ENCODE measurements at places on chromosomes 2 and 18.

GRCh38 chr2:172655091-172655837 is 80.4 kb upstream of the RAPGEF4 start:
- DNase-seq, result no peak

DNA sequence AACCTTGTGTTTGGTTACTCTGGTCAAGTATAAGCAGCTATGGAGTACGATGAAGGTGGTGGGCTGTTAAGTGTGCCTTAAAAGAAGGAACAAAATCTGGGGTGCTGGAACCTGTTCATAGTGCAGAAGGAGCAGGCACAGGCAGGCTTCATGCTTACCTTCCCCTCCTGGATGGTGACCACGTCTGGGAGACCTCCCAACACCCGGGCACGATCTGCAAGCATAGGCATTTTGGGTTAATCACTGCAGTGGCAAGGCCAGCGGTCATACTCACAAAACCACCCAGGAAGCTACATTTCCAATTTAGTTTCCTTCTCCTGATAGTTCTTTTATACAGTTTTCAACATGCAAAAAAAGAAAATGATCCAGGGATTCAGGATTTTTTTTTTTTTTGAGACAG is 58.7 kb upstream of the LPIN2 start:
- no peak for DNase-seq

GRCh38 chr2:126781806-126782205 is 116.9 kb upstream of the TEX51 start:
- DNase-seq, result no peak

GRCh38 chr18:46260016-46260878 is 156.1 kb downstream of the HAUS1 start:
- no peak for DNase-seq

DNA sequence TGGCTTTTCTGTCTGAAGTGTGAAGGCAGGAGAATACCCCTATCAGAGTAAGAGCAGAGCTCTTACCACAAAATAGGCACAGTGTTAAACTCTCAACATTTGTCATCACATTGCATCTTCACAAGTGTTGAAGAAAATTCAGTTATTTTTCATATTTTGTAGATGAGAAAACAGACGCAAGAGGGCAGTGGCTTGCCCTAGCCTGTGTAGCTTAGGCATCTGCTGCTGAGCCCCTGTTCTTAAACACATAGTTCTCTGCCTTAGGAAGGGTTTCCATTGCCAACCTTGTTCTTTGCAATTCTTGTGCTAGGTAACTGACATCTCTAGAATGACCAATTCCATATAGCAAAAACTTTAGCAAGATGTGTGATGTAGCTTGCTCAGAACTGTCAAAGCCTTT is 112.7 kb upstream of the RMDN2 start:
- no peak for DNase-seq

GRCh38 chr2:218855305-218856166 is 4.1 kb upstream of the WNT6 start:
- DNase-seq, result no peak

- DNase-seq, result peak; percentile 41
These were observed 32.1 kb upstream of the ZNF638 start for GRCh38 chr2:71299507-71299906.

- DNase-seq, result no peak
These were observed 409.3 kb upstream of the KCNH7 start for GRCh38 chr2:163247847-163248220.

DNA sequence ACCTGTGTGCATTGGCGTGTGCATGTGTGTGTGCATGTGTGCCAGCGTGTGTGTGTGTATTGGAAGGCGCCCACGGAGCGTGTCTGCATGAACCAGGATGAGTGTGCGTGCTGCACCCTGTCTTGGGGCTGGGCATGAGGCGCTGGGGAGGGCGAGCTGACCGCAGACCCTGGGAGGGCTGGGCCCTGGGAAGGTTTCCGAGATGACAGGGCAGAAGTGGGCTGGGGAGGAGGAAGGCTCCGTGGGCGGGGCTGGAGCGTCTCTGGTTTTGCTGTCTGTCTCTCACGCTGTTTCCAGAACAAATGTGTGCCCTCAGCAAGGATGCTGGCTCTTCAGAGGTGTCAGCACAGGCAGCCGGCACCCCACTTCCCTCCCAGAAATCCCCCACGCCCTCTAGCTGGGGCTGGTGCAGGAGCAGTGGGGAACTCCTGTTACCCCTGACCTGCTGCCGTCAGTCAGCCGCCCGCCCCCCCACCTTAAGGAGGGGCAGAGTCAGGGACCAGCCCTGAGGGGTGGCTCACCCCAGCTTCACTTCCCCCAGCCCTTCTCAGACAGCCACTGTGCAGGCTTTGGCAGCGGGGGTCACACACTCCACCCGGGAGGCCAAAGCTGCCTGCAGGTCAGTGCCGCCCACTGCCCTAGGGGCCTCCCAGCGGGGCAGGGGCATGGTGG is at the start of gene GPR35:
TSS of gene GPR35 (plus strand) at position 531 of the 672 bp plus-strand sequence. CDS start 4,473 bp downstream, outside the sequence.
- DNase-seq, result peak; percentile 81

DNA sequence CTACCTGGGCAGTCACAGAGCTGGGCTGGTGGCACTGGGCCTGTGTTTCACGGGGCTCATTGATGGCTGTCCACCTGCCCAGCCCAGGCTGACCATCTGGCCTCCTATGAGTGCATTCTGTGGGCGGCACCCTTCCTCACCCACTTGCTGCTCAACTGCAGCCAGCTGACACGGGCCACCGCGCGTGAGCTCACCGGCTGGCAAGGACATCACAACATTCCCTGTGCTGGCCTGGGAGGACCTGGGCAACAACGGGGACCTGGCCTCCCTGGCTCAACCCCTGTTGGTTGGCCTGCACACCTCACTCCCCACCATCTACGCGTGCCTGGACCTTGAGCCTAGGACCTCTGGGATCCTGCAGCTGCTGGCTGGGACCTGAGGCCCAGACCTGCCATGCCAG is 98.2 kb upstream of the DTNA start:
- DNase-seq, result no peak

DNA sequence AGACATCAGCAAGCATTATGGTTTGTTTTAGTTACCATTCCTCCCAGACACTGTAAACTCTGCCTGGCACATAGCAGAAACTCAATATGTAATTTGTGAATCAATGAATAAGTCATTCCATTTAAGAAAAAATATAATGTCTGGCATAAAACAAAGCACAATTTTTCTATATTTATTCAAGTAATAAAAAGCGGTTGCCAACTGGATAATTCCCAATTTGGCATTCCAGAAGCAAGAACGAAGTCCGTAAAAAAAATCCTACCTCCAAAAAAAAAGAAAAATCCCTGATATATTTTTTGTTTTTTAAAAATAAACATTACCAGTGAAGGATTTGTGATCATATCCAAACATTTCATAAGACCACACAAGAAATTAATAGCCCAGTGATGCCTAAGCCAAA is 351.3 kb upstream of the LRRTM4 start:
- DNase-seq, result no peak

DNA sequence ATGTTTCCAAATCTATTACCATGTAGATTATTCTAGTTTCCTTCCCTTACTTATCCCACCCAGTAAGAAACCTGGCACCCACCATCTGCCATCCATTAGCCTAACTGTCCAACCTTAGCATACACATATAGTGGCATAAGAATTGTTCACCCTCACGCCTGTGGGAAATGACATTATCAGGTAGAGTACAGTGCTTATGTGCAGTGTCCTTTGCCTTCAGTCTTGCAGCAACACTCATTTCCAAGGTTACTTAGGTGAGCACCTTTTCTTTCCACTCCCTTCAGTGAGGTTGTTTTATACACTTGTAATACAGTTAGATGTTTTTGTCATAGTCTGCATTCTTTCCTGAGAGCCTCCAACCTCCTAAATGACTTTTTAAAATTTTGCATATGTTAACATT is 18.1 kb downstream of the AQP12B start:
- no peak for DNase-seq

GRCh38 chr2:167692936-167693335 is 554.5 kb downstream of the STK39 start:
- no peak for DNase-seq

GRCh38 chr18:47397671-47398319 is 146.3 kb upstream of the SKOR2 start:
- no peak for DNase-seq

- no peak for DNase-seq
These were observed 69.9 kb downstream of the UXS1 start for GRCh38 chr2:106124106-106124756.

- DNase-seq, result no peak
These were observed 100.0 kb downstream of the MYO3B start for GRCh38 chr2:170277951-170278350.

GRCh38 chr2:73730810-73731209 is 6.3 kb downstream of the TPRKB start:
- no peak for DNase-seq

DNA sequence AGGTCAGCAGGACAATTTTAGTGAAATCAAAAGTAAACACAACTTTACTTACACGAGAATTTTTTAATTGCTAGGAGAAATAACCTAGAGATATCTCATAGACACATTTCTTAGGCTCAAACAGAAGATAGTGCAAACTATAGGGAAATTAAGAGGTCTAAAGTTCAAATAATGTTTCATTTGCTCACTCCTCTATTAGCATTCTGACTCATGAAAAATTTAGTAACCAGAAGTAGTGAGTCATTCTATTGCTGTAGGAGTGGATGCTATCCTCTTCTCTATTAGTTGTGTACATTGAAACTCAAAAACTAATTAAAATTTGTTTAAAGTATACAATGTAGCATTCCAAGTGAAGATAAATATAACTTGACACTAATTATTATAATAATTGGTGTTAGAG is 908.3 kb upstream of the TMEFF2 start:
- DNase-seq, result no peak

GRCh38 chr18:13434854-13435253 is 216.3 kb downstream of the LDLRAD4 start:
- no peak for DNase-seq

DNA sequence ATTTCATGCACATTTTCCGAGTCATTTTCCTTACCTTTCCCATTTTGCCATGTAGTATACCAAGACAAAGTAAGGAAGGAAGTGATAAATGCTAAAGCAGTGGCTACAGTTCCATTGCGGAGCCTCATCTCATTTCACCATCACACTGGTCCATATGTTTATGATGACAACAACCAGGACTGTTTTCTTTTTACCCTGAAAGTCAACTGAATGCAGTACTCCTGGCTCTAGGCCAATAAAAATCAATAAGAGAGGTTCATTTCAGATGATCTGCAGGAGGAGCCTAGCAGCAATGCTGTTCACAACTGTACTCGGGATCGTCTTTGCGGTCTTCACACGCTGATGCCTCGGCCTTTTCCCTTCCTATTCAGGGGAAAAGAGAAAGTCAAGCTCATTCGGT is 4.7 kb downstream of the MGAT4A start:
- peak; percentile 37 for DNase-seq

DNA sequence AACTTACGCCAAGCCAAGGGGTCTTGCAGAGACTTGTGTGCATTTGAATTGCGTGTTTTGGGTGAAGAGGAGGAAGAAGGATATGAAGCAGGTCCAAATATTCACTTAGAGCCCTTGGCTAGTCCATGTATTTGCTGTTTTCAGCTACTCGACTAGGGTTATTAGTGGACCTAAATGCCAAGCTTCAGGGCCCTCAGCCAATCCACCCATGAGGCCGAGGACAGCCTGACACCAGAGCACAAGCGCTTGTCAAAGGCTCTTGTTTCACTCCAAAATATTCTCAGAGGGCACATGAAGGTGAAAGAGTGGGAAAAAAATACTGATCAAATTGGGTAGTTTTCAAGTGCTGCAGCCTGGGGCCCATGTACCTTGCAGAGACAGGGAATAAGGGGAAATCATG is 174.8 kb upstream of the ACAA2 start:
- DNase-seq, result no peak

- no peak for DNase-seq
These were observed 6.8 kb downstream of the NEU4 start for GRCh38 chr2:241815477-241816430.

- DNase-seq, result no peak
These were observed 181.5 kb upstream of the ID2 start for GRCh38 chr2:8500124-8501054.

- no peak for DNase-seq
These were observed 78.0 kb upstream of the SERTAD2 start for GRCh38 chr2:64731746-64732145.

- no peak for DNase-seq
These were observed 30.7 kb downstream of the DGKD start for GRCh38 chr2:233384811-233385488.

GRCh38 chr2:198127627-198128026 is 323.2 kb downstream of the PLCL1 start:
- peak; percentile 40 for DNase-seq

DNA sequence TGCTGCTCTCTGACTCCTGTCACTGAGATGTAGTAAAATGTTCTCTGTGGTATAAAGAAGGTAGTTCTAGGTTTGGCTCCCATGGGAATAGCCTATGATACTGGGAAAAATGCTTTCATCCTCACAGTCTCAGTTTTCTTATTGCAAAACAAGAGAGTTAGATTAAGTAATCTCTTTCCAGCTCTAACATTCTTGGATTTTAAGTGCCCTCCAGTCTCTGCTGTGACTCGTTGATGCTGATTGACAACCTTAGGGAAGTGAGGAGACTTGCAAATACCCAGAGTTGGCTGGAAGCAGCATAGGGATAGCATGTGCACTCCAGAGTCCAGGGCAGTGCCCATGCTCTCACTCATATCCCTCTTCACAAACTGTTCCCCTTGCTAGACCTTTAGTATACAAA is 534.9 kb downstream of the SLC4A3 start:
- no peak for DNase-seq

- no peak for DNase-seq
These were observed 89.1 kb downstream of the ANTXR1 start for GRCh38 chr2:69102041-69102593.

DNA sequence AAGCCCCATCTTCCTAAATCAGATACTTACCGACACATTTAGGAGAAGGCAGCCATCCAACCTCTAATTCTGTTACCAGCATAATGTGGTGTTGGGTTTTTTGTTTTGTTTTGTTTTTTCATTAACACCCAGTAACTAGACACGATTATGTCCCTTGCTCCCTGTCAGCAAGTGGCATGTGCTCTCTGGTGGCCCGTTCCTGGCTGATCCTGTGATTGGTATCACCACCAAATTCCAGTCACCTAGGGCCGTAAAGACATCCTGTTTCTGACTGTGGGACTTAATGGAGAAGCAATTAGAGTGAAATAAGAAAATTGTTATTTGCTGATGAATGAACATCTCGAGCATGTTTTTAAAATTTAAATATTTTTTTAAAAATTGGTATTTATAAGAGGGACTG is 5.9 kb upstream of the DLX1 start:
- no peak for DNase-seq

GRCh38 chr2:26344581-26345282 is 1.2 kb upstream of the SELENOI start:
- no peak for DNase-seq

GRCh38 chr2:81976998-81977397 is 1672.4 kb upstream of the LRRTM1 start:
- no peak for DNase-seq

- no peak for DNase-seq
These were observed 85.0 kb upstream of the LYPD1 start for GRCh38 chr2:132754867-132755472.

DNA sequence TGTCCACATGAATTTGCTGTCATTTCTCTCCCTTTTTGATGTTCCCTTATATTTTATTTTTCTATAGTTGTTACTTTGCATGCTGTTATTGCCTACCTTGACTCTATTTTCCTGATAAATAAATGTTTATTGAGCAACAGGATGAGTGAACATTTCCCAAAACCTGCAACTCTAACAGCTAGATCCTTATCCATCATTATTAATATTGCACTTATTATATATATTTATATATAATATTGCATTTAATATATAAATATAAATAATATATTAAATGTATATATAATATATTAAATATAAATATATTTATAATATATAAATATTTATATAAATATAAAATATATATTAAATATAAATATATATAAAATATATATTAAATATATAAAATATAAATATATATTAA is 436.1 kb upstream of the MMADHC start:
- no peak for DNase-seq

- no peak for DNase-seq
These were observed 8.2 kb downstream of the CAPN10 start for GRCh38 chr2:240594511-240595380.
